Upper lobe of right lung (tissue), 1 donor: ENCODE measurements at places on chromosomes 2 and 18. TPM values are rescaled to one million over a fixed set of nuclear protein-coding genes. Genes with fewer than 3 reads are reported as not detected.

Gene CRYGD
- total RNA-seq: not detected

GRCh38 chr18:29711932-29712331 is 1330.6 kb downstream of the DSC3 start:
- no peaks in the 10 kb centered on the region for H3K27me3 ChIP-seq
- no peaks in the 10 kb centered on the region for H3K36me3 ChIP-seq
- H3K4me1 ChIP-seq: no peaks in the 10 kb centered on the region
- no peak overlapping the region for H3K4me3 ChIP-seq
- no peak overlapping the region for H3K27ac ChIP-seq

Gene SAG
- total RNA-seq: not detected

DNA sequence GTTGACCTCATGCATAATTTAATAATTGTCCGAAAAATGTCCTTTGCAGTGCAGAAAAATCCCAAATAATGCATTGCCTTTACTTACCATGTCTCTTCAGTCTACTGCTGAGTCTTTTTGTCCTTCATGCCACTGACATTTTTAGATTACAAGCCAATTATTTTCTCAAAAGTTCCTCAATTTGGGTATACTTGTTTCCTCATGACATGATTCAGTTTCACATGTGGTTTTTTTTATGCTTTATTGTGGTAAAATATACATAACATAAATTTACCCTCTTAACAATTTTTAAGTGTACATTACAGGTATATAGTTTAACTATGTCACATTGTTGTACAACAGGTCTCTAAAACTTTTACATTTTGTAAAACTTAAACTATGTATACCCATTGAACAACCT is 81.0 kb downstream of the EPC2 start:
- no peak overlapping the region for H3K27ac ChIP-seq
- no peaks in the 10 kb centered on the region for H3K27me3 ChIP-seq
- DNase-seq: no peak
- no peaks in the 10 kb centered on the region for H3K36me3 ChIP-seq
- H3K4me3 ChIP-seq: no peak overlapping the region
- H3K4me1 ChIP-seq: peaks cover 14% of the 10 kb centered on the region

GRCh38 chr18:54734059-54734458 is 94.2 kb upstream of the RAB27B start:
- no peaks in the 10 kb centered on the region for H3K4me1 ChIP-seq
- H3K27ac ChIP-seq: no peak overlapping the region
- no peak overlapping the region for H3K4me3 ChIP-seq

- H3K27me3 ChIP-seq: no peaks in the 10 kb centered on the region
- H3K4me3 ChIP-seq: no peak overlapping the region
- no peak overlapping the region for H3K27ac ChIP-seq
Observed at GRCh38 chr2:204356151-204356641, 189.1 kb upstream of the PARD3B start.

- no peaks in the 10 kb centered on the region for H3K4me1 ChIP-seq
- no peaks in the 10 kb centered on the region for H3K36me3 ChIP-seq
- DNase-seq: no peak
- H3K27ac ChIP-seq: no peak overlapping the region
- H3K27me3 ChIP-seq: no peaks in the 10 kb centered on the region
Observed at GRCh38 chr2:154264024-154264423, 392.3 kb downstream of the GALNT13 start.

DNA sequence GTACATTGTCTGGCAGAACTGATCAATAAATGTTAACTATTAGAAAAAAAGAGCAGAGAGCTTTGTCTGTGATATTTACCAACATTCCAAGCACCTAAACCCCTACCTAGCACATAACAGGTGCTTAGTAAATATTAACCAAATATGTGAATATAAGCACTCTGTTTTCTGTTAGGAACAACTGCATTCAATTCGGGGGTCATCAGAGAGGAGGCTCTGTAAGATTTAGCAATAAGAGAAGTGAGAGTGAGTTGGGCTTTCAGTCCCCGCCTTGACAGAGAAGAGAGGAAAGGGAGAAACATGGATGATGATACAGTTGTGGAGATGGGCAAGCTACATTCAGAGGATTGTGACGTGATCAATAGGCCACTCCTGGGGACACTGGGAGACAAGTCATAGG is 47.7 kb downstream of the MYOM1 start:
- H3K4me3 ChIP-seq: no peak overlapping the region
- no peaks in the 10 kb centered on the region for H3K36me3 ChIP-seq
- peaks cover 19% of the 10 kb centered on the region for H3K4me1 ChIP-seq
- DNase-seq: no peak
- no peaks in the 10 kb centered on the region for H3K27me3 ChIP-seq

DNA sequence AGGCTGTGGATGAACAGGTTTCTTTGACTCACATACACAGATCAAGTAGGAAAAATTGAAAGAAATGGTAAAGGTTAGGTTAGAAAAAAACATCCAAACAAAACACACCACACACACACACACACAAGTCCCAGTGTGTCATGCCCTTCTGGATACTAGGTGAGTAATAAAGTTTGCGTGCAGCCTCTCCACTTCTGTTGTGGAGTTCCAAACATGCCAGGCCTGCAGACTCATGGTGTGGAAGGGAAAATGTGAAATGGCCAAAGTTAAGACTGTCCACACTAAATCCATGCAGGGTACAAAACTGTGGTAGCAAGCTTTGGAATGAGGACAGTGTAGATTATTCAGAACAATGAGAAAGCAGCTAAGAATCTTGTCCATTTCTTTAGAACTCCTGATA is 114.6 kb downstream of the IKZF2 start:
- no peak overlapping the region for H3K27ac ChIP-seq
- H3K4me1 ChIP-seq: peaks cover 3% of the 10 kb centered on the region
- DNase-seq: no peak

Gene SERPINB13
- total RNA-seq: not detected

GRCh38 chr18:75346671-75347070 is 80.8 kb downstream of the SMIM21 start:
- H3K4me3 ChIP-seq: no peak overlapping the region
- H3K27ac ChIP-seq: no peak overlapping the region
- no peaks in the 10 kb centered on the region for H3K4me1 ChIP-seq
- no peaks in the 10 kb centered on the region for H3K27me3 ChIP-seq
- no peaks in the 10 kb centered on the region for H3K36me3 ChIP-seq

- peaks cover 8% of the 10 kb centered on the region for H3K4me1 ChIP-seq
- no peak overlapping the region for H3K4me3 ChIP-seq
- H3K27ac ChIP-seq: no peak overlapping the region
- no peaks in the 10 kb centered on the region for H3K27me3 ChIP-seq
- DNase-seq: no peak
- H3K36me3 ChIP-seq: peaks cover 75% of the 10 kb centered on the region
Observed at GRCh38 chr2:96191937-96192670, 16.5 kb downstream of the STARD7 start.

Gene PLEK
- total RNA-seq: 32.9 TPM

DNA sequence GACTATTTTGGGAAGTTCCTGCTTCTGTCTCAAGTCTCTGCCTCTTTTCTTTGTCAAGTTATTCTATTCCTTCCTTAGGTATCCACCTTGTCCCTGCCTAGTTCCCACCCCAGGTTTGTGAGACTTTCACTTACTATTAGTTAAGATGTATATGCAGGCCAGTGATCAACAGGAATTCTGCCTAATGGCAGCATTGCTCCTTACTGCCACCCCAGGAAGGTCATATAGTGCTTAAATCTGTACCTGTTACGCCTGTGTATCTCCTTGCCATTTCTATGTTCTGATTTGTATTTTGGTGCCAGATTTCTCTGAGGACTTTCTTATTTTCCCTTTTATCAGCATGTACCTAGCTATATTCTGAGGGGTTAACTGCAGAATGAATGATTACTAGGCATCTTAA is 746.0 kb upstream of the TMEFF2 start:
- no peak for DNase-seq
- H3K36me3 ChIP-seq: no peaks in the 10 kb centered on the region
- no peak overlapping the region for H3K4me3 ChIP-seq

Gene LTBP1
- total RNA-seq: 36.0 TPM

DNA sequence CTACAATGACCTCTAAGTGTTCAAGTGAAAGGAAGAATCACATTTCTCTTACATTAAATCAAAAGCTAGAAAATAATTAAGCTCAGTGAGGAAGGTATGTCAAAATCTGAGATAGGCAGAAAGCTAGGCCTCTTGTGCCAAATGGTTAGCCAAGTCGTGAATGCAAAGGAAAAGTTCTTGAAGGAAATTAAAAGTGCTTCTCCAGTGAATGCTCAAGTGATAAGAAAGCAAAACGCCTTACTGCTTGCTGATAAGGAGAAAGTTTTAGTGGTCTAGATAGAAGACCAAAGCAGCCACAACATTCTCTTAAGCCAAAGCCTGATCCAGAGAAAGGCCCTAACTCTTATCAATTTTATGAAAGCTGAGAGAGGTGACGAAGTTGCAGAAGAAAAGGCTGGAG is 932.3 kb upstream of the ACVR2A start:
- no peaks in the 10 kb centered on the region for H3K36me3 ChIP-seq
- no peak for DNase-seq
- no peak overlapping the region for H3K4me3 ChIP-seq
- no peak overlapping the region for H3K27ac ChIP-seq

DNA sequence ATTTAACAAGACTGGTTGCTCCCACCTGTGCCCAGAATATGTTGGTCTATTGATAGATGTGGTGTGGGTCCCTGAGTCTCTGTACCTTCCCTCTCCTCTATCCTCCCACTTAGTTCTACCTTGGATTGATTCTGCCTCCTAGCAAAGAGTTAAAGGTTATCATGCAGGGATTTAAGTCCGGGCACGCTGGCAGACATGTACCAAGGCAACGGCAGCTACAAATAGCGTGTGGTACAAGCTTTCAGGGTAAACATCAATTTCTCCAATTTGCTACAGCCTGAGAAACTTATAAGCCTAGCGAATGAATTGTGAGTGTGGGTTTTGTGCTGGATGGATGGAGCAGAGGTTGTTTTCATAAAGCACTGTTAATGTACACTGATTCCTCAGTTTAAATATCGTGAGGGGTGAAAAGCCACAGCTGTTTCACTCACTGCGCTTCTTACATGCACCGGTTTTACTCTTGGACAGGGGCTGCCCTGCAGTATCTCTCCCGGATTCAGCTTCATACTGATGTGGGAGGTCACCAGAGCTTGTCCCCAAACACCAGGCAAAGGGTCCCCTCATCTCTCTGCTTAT is 289.8 kb downstream of the ICOS start:
- no peak for DNase-seq
- H3K36me3 ChIP-seq: no peaks in the 10 kb centered on the region
- no peak overlapping the region for H3K4me3 ChIP-seq
- no peak overlapping the region for H3K27ac ChIP-seq
- no peaks in the 10 kb centered on the region for H3K4me1 ChIP-seq

Gene ITPRIPL1
- total RNA-seq: 1.3 TPM

DNA sequence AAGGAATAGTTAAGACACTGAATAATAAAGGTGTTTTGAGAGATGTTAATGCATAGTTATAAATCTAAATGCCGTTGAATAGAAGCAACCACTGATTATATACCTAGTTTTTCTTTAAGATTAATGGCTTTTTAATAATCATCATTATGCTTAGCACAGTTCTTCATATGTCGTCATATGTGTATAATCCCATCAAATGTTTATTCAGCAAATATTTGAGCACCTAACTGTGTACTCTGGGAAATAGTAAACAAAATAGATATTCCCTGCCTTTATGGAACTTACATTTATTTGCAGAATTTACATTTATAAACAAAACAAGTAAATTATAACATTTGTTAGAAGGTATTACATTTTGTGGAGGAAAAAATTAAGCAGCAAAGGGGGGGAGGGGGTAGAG is 9.8 kb downstream of the NUP35 start:
- no peak overlapping the region for H3K4me3 ChIP-seq
- H3K27ac ChIP-seq: no peak overlapping the region
- no peaks in the 10 kb centered on the region for H3K27me3 ChIP-seq

DNA sequence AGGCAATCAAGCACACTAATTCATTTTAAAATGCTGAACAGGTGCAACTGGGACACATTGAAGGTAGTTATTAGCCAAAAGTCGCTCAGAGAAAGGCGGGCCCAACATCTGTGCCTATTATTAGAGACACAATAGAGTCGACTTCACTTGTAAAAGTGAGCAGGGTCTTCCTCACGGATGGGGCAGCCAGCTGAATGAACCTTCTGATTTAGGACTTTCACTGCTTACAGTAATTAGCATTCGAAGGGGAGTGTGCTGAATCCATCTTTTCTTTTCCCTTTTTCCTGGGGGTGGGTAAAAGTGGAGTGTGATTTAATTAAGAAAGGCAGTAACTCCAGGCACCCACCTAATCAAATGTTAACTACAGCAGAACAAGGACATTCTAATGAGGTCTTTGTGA is 677.7 kb downstream of the DCDC2C start:
- no peak overlapping the region for H3K4me3 ChIP-seq
- H3K27me3 ChIP-seq: no peaks in the 10 kb centered on the region
- no peak overlapping the region for H3K27ac ChIP-seq
- no peaks in the 10 kb centered on the region for H3K36me3 ChIP-seq
- no peaks in the 10 kb centered on the region for H3K4me1 ChIP-seq
- no peak for DNase-seq

- H3K27me3 ChIP-seq: no peaks in the 10 kb centered on the region
- H3K4me3 ChIP-seq: no peak overlapping the region
- H3K4me1 ChIP-seq: no peaks in the 10 kb centered on the region
- H3K27ac ChIP-seq: no peak overlapping the region
- no peak for DNase-seq
- H3K36me3 ChIP-seq: no peaks in the 10 kb centered on the region
Observed at GRCh38 chr2:12495247-12495868, 221.4 kb upstream of the TRIB2 start.

- no peak overlapping the region for H3K27ac ChIP-seq
- no peaks in the 10 kb centered on the region for H3K4me1 ChIP-seq
- no peak for DNase-seq
- no peaks in the 10 kb centered on the region for H3K27me3 ChIP-seq
Observed at GRCh38 chr18:40832362-40832761, 1122.7 kb upstream of the PIK3C3 start.

Gene SLC30A3
- total RNA-seq: 0.58 TPM

DNA sequence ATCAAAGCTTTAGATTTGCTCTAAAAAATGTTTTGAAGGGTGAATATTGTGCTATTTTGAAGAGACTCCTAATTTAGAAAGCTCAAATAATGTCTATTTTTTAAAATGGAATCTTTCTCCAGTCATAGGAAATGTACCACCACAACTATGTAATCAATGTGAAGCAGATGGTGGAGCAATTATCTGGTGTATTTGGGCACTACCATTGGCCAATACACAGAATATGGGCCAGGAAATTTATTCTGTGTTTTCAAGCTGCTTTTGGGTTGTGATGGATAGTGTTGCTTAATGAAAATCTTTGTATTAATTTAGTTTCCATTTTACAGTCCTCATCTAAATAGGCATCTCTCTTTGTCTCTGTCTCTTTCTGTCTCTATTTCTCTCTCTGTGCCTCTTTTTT is 17.1 kb upstream of the VWC2L start:
- H3K27me3 ChIP-seq: no peaks in the 10 kb centered on the region
- H3K27ac ChIP-seq: no peak overlapping the region
- H3K4me3 ChIP-seq: no peak overlapping the region
- H3K4me1 ChIP-seq: no peaks in the 10 kb centered on the region
- no peak for DNase-seq

Gene RESP18
- not detected for total RNA-seq

DNA sequence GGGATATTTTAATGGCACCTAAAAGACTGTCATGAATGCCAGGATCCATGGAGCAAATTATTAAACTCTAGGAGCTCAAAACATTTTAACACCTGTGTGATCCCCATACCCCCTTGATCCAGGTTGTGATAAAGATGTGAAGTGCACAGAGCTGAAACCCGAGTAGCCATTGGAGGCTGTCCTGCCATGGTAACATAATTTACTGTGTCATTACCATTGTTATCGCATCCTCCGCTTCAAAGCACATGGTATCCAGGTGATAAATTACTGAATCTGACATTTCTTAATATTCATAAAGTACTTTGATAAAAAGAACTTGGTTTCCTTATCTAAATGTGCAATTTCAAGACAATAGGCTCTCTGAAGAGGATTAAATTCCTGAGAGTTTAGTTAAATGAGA is 109.3 kb downstream of the CHST9 start:
- no peak overlapping the region for H3K27ac ChIP-seq
- H3K4me3 ChIP-seq: no peak overlapping the region
- H3K27me3 ChIP-seq: no peaks in the 10 kb centered on the region
